Head of caudate nucleus (tissue), 42 donors: ENCODE measurements at places on chromosomes 4 and X.

GRCh38 chrX:19174401-19175025 lies 52.2 kb upstream of the ADGRG2 start:
- DNase-seq = no peak

DNA sequence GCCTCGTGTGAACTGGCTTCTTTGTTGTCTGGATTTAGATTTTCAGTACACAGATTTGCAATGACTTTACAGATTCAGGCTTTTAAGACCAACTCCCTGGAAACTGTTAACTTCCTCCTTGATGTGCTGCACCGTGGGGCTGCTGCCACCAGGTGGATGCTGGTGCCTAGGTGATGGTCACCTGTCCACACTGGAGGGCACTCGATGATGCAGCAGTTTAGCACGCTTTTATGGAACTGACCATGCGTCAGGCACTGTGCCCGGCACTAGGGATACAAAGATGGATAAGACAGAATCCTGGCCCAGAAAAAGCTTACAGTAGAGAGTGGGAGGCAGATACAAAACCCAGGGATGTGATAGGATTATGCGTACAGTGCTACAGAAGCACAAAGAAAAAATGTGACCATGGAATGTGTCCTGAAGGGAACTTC lies 180.7 kb downstream of the CEP135 start:
- no peak for DNase-seq

GRCh38 chrX:22148565-22148964 lies 116.4 kb downstream of the PHEX start:
- DNase-seq = no peak

GRCh38 chr4:31674313-31674947 lies 954.3 kb downstream of the PCDH7 start:
- no peak for DNase-seq

DNA sequence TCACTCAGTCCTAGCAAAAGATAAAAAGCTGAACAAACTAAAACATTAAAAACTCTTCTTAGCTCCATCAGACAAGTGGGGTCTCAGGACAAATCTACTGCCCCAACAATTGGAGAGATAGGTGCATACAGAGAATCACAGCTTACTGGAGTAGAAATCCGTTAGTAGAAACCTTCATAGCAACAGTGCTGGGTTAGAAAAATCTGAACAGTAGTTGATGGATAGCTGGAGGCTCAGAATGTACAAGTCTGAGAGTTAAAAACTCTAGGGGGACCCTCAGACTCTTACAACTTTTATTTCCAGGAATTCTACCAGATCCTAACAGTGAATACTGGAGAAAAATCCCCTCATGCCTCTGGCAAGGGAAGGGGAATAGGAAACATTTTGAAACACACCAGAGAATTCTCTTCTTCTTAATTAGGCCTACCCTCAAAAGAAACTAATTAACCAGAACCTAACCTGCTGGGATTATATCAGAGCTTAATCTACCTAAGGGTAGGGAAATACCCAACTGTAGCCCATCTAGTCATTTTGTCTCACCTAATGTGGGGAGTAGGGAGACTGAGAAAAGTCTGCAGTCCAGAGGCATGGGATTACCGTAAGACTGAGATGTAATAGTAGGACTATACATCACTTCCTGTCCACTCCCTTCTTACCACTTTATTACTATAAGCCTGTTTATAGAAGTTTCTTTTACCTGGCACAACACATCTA lies 165.0 kb upstream of the CTSO start:
- no peak for DNase-seq

DNA sequence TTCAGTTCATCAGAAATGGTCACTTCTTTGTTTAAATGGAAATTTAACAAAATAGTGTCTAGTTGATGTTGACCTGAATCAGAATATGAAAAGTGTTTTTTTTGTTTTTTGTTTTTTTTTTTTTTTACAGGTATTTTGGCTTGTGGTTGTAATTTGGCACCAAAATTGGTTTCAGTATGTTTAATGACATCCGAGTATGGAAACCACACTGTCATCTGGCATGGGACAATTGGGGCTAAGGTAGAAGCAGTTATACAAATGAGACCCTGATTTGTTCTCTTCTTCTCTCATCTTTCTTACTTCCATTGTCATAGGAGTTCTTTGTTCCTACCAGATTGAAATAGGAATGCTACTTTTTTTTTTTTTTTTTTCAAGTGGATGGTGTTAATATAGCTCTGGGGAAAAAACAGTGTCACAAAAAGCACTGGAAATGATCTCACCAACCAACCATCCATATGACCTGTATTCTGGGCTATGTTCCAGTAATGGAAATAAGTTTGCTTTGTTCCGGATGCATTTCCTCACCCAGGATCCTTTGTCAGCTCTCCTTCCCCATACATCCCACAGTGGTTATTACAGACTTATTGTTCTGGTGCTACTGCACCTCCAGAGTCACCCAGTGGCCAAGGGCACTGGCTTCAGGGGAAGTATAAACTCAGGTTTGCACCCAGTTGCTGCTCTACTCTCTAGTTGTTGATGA lies 95.8 kb downstream of the ATXN3L start:
- DNase-seq = no peak

DNA sequence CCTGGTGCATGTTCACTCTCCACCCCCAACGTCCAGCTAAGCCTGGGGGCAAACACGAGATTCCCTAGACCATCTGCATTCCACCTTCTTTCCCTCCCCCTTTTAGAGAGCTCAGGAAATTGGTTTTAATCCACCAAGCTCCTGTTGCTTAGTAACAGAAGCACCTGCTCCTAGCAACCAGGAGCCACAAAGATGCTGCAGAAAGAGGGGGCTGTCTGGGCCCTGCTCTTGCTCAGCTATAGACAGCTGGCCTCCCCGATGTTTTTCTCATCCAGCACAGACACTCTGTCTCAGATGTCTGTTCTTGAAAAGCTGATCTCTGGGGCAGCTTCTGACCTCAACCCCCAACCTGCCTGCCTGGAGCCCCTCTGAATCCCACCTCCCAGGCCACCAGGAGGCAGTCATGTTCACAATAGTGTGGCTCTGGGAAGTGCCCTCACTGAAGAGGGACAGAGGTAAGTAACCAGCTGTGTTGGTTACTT lies 71.5 kb downstream of the SLC16A2 start:
- peak; percentile 22 for DNase-seq

- no peak for DNase-seq
These were observed 11.8 kb downstream of the HDAC6 start for GRCh38 chrX:48813644-48814043.

- no peak for DNase-seq
These were observed 3.7 kb downstream of the CNGA1 start for GRCh38 chr4:48012824-48013223.

- DNase-seq = no peak
These were observed 18.5 kb downstream of the IGFBP7 start for GRCh38 chr4:57091657-57092162.

DNA sequence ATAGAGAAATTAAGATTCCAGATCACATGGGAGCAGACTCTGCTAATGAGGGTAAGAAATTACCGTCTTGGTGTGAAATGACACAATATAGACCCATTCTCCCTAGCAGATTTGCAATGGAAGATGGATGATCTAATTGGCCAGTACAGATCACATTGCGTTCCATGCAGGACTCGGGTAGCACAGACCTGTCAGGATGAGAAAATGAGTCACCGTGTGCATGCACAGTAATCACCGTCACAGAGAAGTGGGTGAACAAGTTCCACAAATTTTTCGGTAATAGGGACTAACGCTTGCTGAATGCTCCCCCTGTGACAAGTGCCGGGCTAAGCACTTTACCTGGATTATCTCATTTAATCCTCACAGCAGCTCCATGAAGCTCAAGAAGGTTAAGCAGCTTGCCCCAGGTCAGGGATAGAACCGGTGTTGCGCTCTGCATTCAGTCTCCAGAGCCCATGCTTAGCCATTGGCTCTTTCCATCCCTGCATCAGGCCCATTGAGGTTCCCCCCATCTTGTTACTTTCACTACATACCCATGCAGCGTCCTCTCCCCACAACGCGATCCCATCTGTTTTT lies 375.6 kb downstream of the FBXW7 start:
- DNase-seq = no peak

GRCh38 chr4:112377594-112378242 lies 80.5 kb downstream of the ALPK1 start:
- DNase-seq = no peak

DNA sequence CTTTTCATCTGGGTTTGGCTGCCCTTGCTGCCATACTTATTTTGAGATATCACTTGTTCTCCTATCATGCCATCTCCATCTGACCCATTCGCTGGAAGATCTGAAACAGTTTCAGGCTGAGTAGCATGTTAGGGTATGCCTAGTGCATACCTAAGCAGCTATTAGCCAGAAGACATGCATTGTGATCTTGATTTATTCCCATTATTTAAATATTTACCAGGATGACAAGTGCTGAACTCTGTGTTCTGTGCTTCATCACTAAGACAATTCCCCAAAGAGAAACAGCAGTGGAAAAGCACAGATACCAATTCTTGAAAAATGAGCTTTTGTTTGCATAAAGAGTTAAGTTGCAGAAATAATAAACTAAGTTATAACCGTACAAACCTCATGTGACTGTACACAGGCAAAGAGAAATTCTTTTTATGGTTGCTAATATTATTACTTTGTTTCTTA lies 271.0 kb upstream of the ARSJ start:
- DNase-seq = no peak
